A549 (cell line): ENCODE measurements at places on chromosomes 5 and 9. TPM values are rescaled to one million over a fixed set of nuclear protein-coding genes. Genes with fewer than 3 reads are reported as not detected.

Gene FBXL7
- polyA plus RNA-seq: 0.90 to 1.1 TPM (median 0.90 TPM) in 3 replicates

Gene OTP
- 0.03 to 0.04 TPM (median 0.04 TPM) in 3 replicates for polyA plus RNA-seq

DNA sequence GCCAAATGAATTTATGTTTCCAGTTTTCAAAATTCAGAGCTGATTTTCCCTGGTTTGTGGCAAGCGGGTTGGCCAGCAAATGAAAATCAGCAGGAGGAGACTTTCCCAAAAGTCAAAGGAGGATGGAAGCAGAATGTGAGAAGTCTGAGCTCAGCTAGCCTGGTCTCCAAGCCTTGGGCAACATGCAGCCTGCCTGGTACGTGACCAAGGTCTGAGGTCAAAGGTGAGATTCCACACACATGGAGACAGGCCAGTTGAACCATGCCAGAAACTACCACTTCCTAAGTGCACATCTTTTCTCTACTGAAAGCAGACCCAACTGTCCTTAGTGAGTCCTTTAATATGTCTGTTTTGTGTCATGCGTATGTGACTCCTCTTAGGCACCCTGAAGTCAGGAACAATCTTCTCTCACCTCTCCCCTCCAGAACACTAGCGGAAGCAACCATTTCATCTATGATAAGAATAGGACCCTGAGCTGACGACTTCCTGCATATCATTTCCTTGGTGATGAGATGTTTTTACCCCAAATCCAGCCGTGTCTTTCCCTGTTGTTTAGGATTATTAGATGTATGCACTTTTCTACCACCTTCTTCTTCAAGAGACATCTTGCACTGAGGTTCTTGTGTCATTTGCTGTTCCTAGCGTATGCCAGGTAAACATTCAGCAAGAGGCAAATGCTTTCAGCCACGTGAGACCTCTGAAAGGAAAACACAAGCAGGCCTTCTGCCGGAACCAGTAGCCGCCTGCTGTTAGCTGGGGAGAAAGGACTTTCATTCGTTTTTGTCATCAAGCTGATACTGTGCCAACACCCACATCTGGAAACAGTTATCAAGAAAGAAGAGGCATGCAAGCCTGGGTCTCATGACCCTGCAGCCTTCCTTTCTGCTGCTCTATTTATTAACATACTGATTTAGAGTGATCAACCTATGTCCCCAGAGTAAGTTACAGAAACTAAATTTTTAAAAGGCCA, 9.7 kb upstream of the TGFBI start:
- DNase-seq: peak; percentile 80

DNA sequence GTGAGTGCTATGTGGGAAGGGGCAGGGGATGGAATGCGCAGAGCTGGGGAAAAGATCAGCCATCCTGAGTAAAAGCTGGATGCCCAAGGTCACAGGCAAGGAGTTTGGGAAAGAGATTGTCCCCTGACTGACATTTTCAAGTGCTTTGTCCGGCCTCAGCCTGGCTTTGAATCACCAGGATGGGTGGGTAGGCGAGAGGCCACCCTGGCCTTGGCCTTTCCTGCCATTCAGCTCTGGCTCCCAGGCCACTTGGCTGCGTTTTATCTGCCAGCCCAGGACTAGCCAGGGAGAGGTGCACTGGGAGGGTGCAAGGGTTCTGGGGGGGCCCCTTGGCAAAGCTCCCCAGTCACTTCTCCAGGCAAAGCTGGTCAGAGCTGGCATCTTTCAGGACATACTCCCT, 37.4 kb upstream of the SYNPO start:
- DNase-seq: no peak

DNA sequence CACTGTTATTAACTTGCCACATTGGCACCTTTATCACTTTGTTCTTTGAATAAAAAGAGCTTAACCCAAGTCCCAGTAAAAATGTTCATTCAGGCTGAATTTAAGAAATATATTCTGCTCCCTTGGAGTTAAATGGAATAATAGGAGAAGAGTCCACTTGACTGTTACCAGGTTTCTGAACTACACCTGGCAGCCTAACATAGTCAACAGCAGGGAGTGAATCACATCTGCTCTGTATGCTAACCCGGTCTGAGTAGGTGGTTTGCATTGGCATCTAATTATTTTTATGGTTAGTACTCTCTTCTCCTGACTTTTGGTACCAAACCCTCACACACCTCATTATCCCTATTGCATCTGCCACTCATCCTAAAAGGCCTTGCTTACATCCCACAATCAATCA, 86.7 kb downstream of the STK32A start:
- no peak for DNase-seq
